ENCODE measurements at places on chromosomes 12 and 14. TPM values are rescaled to one million over a fixed set of nuclear protein-coding genes. Genes with fewer than 3 reads are reported as not detected.

Gene TBC1D30
- total RNA-seq: 4.3 TPM

Gene HOXC9
- 5.6 TPM for total RNA-seq

Gene SPX
- total RNA-seq: 3.5 TPM

DNA sequence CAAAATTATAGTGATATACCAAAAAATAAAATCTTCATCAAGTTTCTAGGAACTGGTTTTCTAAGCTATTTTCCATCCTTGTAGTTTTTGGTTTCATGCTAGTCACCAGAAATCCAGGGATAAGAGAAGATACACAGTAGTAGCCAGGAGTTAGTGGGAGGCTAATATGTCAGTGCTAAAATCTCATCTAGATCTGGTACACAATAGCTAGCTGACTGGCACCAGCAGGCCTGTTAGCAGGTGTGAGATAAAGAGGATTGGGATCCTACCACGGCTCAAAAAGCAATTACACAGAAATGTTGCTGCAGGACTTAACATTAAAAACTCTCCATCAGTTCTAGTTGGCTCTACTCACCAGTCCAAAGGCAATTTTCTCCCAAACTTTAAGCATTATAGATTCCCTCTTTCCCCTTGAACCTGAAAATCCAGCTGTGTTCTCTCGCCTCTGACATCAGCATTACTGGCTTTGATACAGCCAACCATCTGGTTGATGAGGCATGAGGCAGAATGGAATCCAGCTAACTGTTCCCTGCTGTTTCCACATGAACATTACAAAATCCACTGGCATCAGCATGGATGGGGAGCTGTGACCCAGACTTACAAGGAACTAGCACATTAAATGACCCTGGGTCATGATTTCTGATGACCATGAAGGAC is 41.8 kb upstream of the CCDC196 start:
- peak; percentile 36 for DNase-seq

Gene TAS2R42
- not detected for total RNA-seq

DNA sequence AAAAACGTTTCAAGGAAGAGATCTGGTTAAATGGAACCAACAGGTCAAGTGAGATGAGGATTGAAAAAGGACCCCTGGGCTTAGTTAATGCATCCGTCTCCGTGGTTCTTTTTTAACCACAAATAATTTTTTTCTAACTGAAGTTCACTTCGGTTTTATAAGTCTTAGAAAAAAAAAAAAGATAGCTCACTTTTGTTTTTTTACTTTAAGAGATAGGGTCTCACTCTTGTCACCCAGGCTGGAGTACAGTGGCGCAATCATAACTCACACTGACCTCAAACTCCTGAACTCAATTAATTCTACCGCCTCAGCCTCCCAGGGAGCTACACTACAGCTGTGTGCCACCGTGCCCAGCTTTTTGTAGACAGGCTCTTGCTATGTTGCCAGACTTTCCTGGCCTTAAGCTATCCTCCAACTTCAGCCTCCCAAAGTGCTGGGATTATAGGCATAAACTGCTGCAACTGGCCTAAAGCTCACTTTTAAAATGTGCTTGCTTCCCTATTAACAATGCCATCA is 11.8 kb downstream of the HNRNPC start:
- no peak for DNase-seq

Measured in SJCRH30 (cell line).